ENCODE measurements at places on chromosomes 13 and 19.

DNA sequence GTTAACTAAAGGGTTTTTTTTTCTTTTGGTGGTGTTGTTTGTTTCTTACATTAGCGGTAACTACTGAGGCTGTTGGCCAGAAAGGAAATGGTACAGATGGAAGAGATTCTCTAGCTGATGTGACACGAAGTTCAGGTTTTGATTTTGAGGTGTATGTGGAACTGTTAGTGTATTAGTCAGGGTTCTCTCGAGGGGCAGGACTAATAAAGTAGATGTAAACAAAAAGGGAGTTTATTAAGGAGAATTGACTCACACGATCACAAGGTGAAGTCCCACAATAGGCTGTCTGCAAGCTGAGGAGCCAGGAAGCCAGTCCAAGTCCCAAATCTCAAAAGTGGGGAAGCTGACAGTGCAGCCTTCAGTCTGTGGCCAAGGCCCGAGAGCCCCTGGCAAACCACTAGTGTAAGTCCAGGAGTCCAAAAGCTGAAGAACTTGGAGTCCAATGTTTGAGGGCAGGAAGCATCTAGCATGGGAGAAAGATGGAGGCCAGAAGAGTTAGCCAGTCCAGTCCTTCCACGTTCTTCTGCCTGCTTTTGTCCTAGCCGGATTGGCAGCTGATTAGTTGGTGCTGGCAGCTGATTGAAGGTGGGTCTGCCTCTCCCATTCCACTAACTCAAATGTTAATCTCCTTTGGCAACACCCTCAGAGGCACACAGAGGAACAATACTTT lies 577.6 kb downstream of the EFNB2 start:
- no peak for DNase-seq

DNA sequence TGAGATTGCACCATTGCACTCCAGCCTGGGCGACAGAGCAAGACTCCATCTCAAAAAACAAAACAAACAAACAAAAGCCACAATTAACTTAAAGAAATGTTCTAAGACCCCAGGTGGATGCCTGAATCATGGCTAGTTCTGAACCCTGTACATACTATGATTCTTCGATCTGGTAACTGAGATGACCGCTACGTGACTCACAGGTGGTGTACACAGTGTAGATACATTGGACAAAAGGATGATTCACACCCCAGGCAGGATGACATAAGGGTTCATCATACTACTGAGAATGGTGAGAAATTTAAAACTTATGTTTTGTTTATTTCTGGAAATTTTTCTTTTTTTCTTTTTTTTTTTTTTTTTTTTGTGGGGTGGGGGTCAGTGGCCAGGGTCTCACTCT lies 6.5 kb downstream of the ZNF426 start:
- DNase-seq = no peak

DNA sequence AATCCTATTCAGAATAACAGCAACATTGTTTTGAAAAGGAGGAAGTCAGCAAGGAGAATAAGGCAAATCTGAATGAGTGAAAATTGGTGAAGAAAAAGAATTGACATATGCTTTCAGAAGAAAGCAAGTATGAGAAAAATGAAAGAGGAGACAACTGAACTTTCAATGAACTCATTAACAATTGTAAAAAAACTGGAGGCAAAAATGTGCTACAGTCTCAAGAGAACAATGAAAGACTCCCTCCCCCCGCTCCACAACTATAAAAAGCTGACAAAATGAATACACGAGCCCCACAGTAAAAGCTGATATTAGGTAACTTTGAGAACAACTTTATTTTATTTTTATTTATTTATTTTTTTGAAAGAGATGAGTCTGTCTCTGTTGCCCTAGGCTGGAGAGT lies 373.1 kb downstream of the DIAPH3 start:
- no peak for DNase-seq

GRCh38 chr13:48400850-48401291 lies 12.0 kb downstream of the LPAR6 start:
- peak; percentile 56 for DNase-seq

- no peak for DNase-seq
These were observed 54.0 kb downstream of the SPATA13 start for GRCh38 chr13:24214528-24214927.

GRCh38 chr13:48319531-48320398 lies 16.2 kb downstream of the RB1 start:
- DNase-seq = no peak

GRCh38 chr19:39053276-39054090 lies 21.1 kb upstream of the FBXO27 start:
- no peak for DNase-seq

DNA sequence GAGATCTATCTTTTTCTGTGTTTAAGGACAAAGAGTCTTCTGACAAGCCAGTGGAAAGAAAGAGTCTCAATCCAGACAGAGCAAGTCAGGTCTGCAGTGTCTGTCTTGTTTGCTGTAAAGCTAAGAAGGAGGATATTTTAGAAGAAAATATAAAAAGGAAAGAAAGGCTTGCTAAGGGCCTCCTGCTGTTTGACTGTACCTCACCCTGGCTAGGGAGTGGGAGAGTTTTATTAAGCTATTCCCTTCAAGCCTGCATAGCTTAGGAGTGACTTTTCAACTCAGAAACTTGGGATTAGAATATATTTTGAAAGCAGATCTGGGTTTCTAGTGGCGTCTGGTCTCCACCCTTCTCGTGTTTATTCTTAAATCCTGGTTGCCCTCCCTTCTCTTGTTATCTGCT lies 460.0 kb downstream of the COG6 start:
- no peak for DNase-seq

- no peak for DNase-seq
These were observed 56.1 kb downstream of the DNM2 start for GRCh38 chr19:10773969-10774368.

- peak; percentile 92 for DNase-seq
These were observed 34.9 kb upstream of the METTL21C start for GRCh38 chr13:102729560-102730270.

- DNase-seq = no peak
These were observed 16.8 kb downstream of the FLT1 start for GRCh38 chr13:28478127-28478526.

DNA sequence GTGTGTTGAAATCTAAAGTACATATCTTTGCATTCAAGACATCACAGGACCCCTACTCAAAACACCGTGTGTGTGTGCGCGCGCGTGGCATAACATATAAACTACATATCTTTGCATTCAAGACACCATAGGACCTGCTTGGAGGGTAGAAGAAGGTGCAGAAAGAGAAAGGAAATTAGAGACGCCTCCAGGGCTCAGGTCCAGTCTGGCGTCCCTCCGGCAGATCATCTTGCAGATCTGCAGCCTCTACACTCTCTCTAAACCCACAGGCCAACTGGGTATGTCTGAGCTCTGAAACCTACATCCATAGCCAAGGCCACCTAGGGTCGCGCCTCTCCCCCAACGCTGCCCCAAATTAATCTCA lies 659 bp upstream of the PAFAH1B3 start:
- DNase-seq = no peak

DNA sequence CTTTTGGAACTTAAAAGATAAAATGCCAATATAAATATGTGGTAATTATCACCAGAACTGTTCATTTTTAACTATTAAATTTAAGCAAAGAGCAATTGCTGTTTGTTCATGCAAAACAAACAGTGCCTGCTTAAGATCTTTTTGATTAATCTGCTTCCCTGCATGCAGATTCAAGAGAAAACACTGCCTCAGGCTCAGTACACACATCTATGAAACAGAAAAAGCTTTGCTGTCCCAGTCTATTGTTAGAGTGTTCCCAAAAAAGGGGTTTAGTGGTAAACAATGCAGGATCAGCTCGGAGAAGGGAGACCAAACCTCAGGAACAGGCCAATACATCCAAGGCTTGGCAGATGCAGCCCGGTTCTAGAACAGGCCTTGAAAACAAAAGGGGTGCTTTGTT lies 49.3 kb upstream of the TDRD3 start:
- no peak for DNase-seq

GRCh38 chr19:5147978-5148793 lies 179.3 kb downstream of the KDM4B start:
- DNase-seq = no peak

DNA sequence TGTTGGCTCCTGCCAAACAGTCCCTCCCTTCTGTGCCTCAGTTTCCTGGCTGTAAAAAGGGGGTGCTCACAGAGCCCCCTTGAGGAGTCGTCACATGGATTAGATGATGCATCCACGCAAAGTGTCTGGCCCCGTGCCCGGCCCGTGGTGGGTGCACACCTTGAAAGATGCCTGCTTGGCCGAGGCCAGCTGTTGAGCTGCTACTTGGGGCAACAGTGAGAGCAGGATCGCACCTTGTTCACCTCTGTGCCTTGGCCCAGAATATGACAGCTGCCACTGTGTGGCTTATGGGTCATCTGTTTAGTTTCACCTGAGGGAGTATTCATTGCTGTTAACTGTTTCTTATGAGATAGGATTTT lies 17.7 kb downstream of the CRTC1 start:
- no peak for DNase-seq

GRCh38 chr19:33878030-33878544 lies 81.4 kb downstream of the KCTD15 start:
- DNase-seq = no peak

GRCh38 chr19:51450730-51451307 lies 7.4 kb downstream of the SIGLEC8 start:
- no peak for DNase-seq

DNA sequence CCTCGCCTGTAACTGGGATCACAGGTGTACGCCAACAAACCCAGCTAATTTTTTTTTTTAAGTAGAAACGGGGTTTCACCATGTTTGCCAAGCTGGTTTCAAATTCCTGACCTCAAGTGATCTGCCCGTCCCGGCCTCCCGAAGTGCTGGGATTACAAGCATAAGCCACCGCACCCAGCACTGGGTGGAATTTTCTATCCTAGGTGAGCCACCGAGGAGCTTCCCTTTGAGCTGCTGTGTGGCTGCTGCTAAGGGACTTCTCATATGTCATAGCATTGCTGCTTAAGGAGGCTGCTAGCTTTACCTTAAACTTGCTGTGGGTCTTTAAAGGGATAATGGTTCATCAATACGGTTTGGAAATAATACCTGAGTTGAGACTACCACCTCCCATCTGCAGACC lies 2.9 kb upstream of the AMER2 start:
- DNase-seq = no peak

DNA sequence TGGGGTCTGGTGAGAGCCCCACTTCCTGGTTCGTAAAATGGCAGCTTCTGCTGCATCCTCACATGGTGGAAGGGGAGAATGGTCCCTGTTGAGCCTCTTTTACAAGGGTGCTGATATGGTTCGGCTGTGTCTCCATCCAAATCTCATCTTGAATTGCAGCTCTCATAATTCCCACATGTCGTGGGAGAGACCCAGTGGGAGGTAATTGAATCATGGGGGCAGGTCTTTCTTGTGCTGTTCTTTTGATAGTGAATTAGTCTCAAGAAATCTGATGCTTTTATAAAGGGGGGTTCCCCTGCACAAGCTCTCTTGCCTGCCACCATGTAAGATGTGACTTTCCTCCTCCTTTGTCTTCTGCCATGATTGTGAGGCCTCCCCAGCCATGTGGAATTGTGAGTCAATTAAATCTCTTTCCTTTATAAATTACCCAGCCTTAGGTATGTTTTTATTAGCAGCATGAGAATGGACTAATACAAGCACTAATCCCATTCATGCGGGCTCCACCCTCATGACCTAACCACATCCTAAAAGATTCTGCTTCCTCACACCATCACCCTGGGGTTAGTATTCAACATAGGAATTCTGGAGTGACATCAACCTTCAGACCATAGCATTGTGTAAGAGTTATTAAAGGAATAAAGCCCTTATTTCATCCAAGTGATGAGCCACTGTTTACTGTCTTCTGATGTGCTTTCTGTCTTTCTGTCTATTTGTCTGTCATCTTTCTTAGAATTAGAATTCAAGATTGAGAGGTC lies 159.0 kb upstream of the IRS2 start:
- no peak for DNase-seq

GRCh38 chr19:45162608-45163143 lies 1.9 kb upstream of the NKPD1 start:
- DNase-seq = no peak

GRCh38 chr13:30866677-30867076 lies 39.4 kb upstream of the MEDAG start:
- DNase-seq = no peak

DNA sequence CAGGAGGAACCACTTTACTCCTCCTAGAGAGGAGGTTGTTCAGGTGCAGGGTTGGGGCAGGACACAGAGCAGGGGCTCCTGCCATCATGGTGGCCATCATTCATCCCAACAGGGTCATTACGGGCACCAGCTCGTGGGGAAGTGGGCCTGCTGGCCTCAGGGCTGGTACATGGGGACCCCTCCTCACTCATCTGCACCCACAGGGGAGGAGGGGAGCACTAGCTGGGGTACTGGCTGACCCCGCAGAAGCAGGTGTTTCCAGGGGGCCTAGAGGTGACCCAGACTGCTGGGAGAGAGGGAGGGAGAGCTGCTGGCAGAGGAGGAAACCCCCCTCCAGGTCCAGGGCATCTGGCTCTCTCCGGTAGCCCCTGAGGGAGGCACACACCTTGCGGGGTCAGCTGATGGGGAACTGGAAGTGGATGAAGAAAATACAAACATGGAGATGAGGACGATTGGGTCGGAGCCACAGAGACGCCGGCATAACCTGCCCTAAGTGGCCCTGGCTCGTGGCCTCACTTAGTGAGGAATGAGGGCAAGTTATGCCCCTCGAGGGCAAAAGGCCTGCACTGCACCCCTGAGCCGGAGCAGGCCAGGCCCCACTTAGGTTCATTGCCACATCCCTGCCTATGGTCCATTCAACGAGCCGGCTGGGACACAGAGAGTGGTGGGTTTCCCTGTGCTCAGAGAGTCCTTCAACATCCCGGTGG lies 76.2 kb downstream of the SOX1 start:
- DNase-seq = no peak

- no peak for DNase-seq
These were observed 14.3 kb downstream of the GAS6 start for GRCh38 chr13:113849546-113849945.

DNA sequence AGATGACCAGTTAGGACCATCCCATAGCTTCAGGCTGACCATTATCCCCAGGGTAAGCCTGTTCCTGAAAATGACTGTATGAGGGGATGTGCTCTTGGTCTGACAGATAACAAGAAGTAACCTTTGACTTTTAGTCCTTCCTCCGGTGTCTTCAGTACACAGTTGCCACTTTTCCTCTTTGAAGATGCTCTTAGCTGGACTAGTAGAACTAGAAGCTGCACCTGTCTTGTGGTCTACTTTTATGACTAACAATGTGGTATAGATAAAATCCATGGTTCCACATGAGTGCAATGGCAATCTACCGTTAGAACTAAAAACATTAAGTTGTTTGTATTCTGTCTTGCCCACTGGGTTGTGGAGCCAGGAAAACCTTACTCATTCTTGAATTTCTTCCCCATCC lies 5.9 kb upstream of the RUBCNL start:
- DNase-seq = no peak

- no peak for DNase-seq
These were observed 3.8 kb upstream of the IFNL4 start for GRCh38 chr19:39252458-39252857.

- no peak for DNase-seq
These were observed 86.1 kb downstream of the EDNRB start for GRCh38 chr13:77832339-77833100.

GRCh38 chr19:8500158-8500557 lies 2.3 kb downstream of the PRAM1 start:
- no peak for DNase-seq

GRCh38 chr19:55112246-55112776 lies 5.1 kb downstream of the PPP1R12C start:
- no peak for DNase-seq

- DNase-seq = no peak
These were observed 75.3 kb upstream of the CLDN10 start for GRCh38 chr13:95477187-95477586.
